ENCODE measurements at places on chromosomes 11 and 22.

DNA sequence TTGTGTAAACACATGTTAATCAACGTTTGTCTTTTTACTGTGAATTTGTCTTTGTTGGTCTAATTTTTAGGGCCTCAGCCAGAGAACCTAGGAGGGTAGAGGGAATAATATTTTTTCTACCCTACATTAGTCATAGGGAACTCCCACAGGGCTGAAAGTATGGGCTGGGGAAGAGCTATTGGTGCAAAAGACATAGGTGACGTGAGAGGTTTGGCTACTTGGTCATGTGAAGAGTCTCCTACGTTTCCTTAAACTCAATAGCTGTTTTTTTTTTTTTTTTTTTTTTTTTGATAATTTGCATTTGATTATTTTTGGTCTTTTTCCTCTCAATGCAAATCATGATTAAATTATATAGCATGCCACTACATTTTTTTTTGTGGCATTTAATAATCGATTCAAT is 15.9 kb upstream of the MMP7 start:
- DNase-seq, result no peak

- no peak for DNase-seq
Measured at GRCh38 chr11:38809521-38809920, 2211.5 kb upstream of the RAG2 start.

DNA sequence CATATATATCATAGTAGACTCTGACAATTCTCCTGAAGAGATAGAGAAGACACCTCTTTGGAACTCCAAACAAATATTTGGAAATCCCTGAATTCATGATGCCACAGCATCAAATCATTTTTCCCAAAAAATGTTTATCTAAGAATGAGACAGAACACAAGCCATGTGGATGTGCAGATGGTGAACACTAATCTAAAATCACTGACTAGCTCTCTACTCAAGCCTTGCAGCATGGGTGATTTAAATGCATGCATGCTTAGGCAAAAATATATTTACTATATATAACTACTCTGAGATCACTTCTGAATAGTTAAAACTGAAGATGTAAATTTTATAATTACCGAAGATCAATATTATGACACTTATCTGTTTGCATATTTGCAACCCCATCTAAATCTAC is 289.9 kb downstream of the GUCY1A2 start:
- DNase-seq, result no peak

- DNase-seq, result no peak
Measured at GRCh38 chr22:19105867-19106802, 16.1 kb downstream of the DGCR2 start.

DNA sequence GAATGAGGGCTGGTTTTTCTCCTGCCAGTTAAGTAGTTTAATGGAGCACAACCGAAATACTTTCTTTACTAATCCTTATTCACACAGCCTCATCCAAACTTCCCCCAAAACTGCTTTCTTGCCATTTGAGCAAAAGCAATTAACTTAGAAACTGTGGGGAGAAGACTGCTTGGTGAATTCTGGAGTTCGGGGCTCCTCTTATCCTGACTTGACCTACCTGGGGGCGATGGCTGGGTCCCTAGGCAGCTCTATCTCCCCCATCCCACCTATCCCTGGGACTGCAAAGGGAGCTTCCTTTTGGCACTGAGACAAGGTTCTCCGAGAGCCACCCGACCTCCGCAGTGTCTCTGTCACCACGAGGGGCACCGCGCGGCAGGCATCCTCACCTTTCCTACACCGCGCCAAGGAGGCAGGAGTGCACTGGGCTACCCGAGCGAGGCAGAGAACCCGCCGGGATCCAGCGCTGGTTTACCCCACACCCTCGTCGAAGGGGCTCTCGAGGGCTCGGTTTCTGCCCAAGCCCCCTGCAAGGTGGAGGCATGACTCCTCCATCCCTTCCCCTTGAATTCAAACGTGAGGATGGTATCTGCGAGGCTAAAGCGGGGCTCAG is 759 bp downstream of the DESI1 start:
- DNase-seq, result no peak

DNA sequence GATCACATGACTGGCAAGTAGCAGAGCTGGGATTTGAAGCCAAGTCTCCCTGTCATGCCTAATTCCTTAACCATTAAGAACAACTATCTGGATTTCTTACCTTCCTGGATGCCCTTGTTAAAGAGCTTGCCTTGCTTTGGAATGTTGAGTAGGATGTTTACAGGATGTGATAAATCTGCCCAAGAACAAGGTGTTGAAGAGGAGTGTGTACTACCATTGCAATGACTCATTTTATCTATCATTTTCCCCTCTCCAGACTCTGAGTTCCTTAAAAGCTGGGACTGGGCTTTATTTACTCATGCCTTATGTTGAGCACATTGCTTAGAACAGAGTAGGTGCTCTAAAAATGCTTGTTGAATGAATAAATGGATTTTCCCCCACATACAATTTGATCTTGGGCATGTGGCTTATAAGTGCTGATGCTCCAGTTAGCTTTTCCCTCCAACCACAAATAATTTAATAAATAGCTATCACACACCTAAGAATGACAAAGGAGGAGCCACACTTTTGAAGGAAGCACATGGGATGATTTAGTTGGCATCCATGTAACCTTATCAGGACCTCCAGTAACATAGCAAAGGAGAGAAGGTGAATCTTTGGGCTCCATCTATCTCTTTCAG is 268.6 kb upstream of the SESN3 start:
- DNase-seq, result no peak

DNA sequence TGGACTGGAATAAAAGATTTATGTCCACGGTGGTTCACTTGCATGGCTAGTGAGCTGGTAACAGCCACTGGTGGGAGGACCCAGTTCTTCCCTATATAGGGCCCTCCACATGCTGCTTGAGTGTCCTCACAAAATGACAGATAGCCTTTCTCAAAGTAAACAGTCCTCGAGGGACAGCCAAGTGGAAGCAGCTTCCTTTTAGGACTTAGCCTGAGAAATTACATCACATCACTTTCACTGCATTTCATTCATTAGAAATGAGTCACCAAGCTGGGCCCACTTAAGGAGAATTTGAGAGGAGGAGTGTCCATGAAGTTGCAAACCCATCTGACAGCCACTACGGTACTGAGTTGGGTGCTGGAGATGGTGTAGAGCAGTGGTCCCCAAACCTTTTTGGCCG is 7.0 kb downstream of the ISX start:
- DNase-seq, result no peak

DNA sequence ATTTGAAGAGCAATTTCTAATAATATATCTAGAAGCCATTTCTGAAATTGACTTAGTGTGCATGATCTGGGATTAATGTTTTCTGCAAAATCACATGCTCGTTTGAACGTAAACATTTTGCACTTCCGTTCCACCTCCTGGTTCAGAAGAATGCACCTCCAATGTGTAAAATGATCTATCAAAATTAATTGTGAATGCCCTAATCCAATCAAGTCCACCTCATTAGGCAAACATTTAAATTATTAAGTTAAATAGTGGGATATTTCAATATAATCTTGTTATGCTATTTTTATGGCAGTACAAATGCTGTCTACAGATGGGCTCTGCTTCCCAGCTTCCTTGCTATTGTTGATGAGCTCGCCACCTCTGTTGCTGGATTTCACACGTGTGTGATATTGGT is 542.5 kb downstream of the INSC start:
- no peak for DNase-seq

DNA sequence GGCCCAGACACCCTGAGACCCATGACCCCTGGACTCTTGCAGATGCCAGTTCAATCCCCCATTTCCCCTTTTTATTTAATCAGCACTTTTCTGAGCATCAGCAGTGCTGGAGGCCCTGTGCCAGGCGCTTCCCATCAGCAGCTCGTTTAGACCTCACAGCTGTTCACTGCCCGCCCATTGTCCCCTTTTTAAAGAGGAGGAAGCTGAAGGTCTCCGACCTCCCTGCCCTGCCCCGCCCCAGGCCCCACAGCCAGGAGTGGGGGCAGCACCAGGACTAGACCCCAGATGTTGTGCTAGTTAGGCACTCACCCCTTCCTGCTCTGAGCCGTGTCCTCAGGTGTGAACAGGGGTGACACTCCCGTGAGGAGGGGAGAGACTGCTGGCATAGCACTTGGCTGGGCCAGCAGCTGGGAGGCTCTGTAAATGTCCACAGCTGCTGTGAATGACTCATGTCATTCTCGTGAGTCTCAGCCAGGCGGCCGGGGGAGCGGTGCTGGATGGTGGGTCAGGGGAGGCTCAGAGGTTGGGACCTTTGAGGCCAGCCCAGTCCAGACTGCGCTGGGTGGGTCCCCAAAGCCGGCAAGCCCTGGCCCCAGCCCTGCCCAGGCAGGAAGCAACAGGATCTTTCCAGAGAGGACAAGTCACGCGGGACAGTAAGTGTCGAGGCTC is 19.9 kb downstream of the EMID1 start:
- DNase-seq, result no peak

- no peak for DNase-seq
Measured at GRCh38 chr11:124340142-124340447, 20.1 kb upstream of the OR8D2 start.

GRCh38 chr11:66020618-66021357 is 5.5 kb downstream of the CATSPER1 start:
- DNase-seq, result no peak

GRCh38 chr22:36056980-36057379 is 28.4 kb upstream of the RBFOX2 start:
- DNase-seq, result no peak

DNA sequence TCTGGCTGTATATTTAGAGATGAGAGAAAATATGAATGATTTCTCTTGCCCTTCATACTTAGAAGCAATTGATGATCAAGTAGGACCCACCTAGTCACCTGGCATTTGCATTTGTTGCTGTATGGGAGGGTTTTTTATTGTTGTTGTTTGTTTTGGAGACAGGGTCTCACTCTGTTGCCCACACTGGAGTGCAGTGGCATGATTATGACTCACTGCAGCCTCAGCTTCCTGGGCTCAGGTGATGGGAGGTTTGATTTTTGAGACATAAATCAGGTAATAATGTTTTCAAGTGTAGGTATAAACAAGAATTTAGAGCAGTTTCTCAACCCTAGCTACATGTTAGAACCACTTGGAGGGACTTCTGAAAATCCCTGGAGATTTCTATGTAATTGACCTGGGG is 63.0 kb downstream of the TNRC6B start:
- no peak for DNase-seq

GRCh38 chr11:44917741-44918140 is 32.9 kb downstream of the TP53I11 start:
- no peak for DNase-seq
